ENCODE measurements at places on chromosomes 4 and X.

DNA sequence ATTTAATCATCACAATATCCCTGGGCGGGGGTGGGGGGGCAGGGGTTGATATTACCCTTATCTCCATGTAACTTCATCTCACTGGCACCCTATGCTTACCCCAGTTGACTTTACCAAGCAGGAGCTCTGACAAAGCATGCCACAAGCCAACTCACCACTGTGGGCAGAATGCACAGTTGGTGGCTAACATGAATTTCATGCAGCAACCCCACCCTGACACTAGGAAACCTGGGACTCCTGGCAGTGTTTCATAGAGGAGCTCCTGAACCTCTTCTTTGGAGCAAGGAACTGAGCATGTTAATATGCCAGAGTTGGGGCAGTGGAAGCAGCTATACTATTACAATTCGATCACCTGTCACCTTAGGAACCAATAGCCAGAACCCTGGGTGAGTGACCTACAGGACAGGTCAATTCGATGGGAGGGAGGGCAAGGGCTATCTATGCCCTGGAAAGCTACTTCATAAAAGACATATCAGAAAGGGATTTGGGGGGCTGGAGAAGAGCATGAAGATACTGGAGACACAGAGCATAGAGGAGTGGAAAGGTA is 97.2 kb upstream of the ACSL4 start:
- no peak for DNase-seq

DNA sequence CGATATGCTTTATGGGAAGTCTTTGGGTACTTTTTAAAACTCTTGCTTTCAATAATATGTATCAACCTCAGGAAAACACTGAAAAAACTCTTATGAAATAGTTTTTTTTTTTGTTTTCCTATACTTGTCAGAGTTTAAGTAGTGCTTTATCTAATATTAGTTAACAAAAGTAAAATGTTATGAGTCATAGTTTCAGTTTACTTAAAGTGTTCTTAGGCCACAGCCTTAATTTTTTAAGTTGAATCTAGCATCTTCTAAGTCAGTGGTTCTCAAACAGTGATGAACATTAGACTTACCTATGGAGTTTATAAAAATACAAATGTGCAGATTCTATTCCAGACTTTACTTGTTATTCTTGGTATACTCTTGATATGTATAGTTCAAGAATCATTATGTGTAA is 26.3 kb upstream of the ADGRL3 start:
- no peak for DNase-seq

- DNase-seq: no peak
Measured at GRCh38 chr4:80145739-80146138, 51.6 kb upstream of the PRDM8 start.

- no peak for DNase-seq
Measured at GRCh38 chr4:155597933-155598451, 68.7 kb upstream of the GUCY1A1 start.

- DNase-seq: no peak
Measured at GRCh38 chr4:14008494-14008893, 381.0 kb upstream of the BOD1L1 start.

GRCh38 chr4:179486570-179487335 is 2044.5 kb upstream of the AGA start:
- no peak for DNase-seq

DNA sequence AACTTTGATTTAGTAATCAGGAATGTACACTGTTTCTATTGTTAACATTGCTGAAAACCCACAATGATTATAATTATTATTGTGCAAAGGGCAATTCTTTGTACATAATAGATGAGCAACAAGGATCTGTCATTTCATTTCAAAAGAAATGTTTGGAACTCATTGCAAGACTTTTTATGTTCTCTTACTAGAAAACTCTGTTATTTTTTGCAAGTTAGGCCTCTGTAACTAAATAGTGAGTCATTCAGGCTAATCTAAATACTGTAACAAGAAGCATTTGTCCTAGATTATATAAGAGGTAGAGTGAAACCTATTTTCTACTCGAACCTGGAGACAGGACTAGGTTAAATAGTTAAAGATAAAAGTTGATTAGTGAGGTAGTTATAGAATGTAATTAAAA is 93.2 kb upstream of the FAM47B start:
- no peak for DNase-seq

GRCh38 chrX:135944486-135944885 is 29.3 kb downstream of the MMGT1 start:
- no peak for DNase-seq

GRCh38 chrX:150696866-150697265 is 3.7 kb downstream of the MTMR1 start:
- DNase-seq: no peak

- no peak for DNase-seq
Measured at GRCh38 chrX:44744799-44745198, 99.0 kb upstream of the DUSP21 start.

DNA sequence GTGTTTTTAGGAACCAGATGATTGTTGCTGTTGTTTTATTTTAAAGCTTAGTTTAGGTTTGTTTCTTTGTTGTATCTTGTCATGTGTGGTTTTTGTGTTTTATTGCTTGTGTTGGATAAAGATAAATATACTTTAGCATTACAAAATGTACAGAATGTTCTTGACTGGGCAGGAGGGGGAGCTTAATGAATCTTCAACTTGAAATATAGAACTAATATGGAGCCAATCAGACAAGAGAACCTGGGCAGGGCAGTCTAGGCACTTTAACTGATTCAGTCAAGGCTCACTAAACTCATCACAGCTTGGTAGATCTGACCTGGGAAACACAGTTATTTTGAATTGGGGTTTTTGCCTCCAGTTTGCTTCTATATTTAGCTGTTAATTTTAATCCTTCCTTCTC is 304.2 kb downstream of the ARHGAP24 start:
- no peak for DNase-seq

GRCh38 chr4:148632476-148632875 is 190.3 kb upstream of the NR3C2 start:
- DNase-seq: no peak

- no peak for DNase-seq
Measured at GRCh38 chr4:9765091-9765490, 16.3 kb upstream of the DRD5 start.

GRCh38 chr4:22091352-22091717 is 142.8 kb upstream of the KCNIP4 start:
- no peak for DNase-seq

DNA sequence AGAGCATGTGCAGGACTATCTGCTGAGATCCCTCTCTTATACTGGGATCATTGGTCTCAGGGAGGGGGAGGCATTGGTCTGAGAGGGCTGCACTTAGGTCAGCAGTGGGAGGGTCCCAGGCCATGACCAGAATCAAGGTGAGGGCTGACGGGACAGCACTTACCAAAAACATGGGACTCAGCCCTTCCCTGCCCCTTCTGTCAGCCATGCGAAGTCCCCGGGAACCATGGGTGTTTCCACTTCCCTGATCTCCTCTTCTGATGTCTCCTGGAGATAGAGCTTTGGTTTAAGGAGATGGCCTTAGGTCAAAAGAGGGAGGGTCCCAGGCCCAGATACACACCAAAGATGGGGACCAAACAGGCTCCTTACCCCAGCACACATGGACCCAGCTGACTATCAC is 12.9 kb upstream of the HSFX1 start:
- DNase-seq: no peak

DNA sequence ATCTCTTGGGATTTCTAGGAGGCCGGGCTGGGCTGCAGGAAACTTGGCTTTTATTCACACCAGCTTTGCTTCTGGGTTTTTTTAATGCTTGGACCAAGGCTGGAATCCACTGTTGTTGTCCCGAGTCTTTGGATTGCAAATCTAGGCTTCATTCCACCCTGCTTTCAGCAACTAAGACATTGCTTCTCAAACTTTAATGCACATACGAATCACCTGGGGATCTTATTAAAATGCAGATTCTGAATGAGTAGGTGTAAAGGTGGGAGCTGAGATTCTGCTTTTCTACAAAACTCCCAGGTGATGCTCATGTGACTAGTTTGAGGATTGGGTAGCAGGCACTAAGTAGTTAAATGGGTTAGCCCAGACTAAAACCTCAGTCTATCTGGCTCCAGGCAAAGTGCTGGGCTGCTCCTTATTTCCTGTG is 39.2 kb upstream of the GPC4 start:
- no peak for DNase-seq

DNA sequence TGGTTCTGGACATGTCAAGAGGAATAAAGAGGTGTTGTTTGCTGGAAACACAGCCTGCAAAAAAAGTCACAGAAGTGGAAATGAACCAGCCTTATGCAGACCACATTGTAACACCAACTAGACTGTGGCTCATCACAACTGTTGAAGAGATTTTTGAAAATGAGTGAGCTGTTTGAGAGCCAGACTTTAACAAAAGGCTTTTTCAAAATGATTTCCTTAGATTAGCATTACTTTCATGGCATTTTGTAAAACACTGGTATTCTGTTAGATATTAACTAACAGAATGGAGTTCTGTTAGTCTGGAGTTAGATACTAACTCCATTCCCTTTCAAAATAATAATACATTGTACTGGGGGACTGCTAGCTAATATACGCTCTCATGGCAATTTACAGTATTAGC is 60.6 kb upstream of the GABRA2 start:
- DNase-seq: no peak

- DNase-seq: peak; percentile 34
Measured at GRCh38 chrX:154840856-154841255, 6.4 kb upstream of the SMIM9 start.
